ENCODE measurements at places on chromosomes 2 and 18.

- no peak for DNase-seq
Observed at GRCh38 chr2:27072920-27073319, 1.5 kb upstream of the OST4 start.

DNA sequence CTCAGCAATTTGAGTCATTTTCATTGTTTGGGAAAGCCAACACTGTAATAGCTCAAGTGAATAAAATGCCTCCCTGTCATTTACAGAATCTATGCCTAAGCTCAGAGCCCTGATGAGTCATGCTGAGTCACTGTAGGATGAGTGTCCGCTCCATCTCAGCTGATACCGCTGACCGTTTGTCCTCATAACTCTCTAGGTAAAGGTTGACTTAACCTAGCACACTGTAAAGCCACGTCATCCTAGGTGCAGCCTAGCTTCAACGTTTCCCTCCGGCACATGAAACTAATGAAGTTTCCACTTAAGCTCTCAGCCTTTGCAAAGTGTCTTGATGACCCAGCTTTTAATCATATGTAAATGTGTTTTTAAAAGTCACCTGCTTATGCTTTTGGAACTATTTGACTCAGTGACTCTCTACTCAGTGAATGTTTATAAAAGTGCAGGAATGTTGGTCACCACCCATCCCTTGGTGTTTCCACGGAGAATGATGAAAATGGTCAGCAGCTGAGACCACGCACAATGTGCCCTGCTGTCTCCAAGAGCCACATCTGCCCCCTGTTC lies 154.0 kb downstream of the PMAIP1 start:
- no peak for DNase-seq

DNA sequence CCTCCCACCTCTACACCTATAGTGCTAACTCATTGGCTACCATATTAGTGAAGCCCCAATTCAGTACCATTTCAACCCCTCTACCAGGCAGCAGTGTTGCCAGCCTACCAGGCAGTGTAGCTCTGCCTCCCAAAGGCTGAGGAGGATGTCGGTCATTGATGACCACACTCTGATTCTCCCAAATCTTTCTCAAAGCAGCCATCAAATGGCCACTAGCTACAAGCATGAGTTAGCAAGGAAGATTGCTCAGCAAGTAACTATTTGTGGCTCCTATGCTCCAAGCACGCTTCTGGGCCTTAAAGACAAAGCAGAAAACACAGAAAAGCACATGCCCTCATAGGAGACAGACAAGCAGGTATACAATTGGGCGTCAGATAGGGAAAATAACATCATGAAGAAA lies 42.7 kb upstream of the AFF3 start:
- no peak for DNase-seq

DNA sequence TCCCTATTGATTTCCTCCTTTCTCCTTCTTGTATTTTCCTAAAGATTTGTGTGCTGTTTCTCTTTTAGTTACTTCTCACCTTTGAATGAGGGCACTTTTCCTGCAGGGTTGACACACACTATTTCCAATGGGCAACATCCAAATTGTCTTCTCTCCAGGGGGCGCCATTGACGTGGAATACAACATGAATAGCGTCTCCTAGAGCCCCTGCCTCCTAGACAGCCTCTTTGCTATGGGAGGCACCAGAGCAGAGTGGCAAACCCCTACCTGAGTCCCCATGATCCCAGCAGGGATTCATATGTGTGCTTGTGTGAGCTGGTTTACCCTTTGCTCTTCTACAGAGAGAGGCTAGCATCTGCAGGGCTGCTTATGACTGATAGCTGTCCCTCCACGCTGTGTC lies 61.3 kb upstream of the ITSN2 start:
- no peak for DNase-seq

Measured in cortex of kidney (tissue), 1 donor.